ENCODE measurements at places on chromosomes 5 and 9.

DNA sequence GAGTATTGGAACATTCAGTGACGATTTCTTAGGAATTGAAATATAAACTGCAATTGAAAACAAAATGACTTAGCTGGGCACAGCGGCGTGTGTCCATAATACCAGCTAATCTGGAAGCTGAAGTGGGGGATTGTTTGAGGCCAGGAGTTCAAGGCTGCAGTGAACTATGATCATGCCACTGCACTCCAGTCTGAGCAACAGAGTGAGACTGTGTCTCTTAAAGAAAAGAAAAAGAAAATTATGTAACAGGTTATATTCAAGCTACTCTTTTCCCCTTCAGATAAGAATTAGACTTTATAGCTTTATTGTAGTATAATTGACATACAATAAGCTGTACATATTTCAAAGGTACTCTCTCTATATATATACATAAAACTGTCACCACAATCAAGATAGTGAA lies 6.4 kb downstream of the SLC26A2 start:
- DNase-seq: no peak

GRCh38 chr9:34994260-34994899 lies 4.8 kb downstream of the DNAJB5 start:
- peak; percentile 69 for DNase-seq

- no peak for DNase-seq
Observed at GRCh38 chr5:150298701-150299451, 3.8 kb downstream of the ARSI start.

GRCh38 chr5:179336871-179337795 lies 8.1 kb downstream of the ADAMTS2 start:
- no peak for DNase-seq

- DNase-seq: no peak
Observed at GRCh38 chr5:151556806-151557205, 34.3 kb downstream of the FAT2 start.

DNA sequence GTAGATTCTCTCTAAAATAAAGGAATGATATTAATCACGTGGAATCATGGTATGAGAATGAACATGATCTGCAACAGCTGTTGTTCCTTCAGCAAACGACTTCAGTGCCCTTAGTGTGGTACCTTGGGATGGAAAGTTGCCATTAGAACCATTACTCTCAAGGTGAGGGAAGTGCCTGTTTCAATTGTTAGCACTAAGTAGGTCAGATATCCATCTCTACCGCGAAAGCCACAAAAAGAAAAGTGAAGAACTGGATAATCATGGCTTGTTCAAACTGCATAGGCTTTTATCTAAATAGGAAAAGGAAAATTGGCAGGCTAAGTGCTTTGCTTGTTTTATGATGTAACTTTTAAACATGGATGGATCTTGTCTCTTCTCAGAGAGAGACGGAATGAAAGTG lies 380.7 kb downstream of the MRPS30 start:
- no peak for DNase-seq

DNA sequence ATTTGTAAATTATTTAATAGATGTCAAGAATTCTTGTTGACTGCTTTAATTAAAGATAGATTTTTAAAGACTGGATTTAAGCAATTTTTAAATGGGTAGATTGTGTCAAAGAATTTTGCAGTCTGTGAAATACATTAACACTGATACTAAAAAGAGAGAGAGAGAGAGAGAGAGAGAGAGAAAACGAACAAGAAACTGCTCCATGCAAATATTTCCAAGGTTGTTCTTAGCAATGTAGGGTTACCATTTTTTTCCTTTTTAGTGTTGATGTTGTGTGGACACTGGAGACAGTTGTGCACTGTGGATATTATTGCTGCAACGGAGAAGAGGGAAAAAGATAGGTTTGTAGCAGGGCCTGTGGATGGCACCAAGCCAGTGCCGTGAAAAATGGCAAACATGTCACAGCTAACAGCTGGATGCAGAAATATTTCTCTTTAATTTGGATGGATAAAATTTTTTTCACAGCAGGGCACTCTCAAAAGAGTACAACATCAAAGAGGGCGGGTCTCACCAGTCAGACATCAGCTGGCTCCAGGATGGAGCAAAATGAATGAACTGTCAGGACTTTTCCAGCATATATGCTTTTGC lies 58.2 kb downstream of the PRDM6 start:
- DNase-seq: no peak

- DNase-seq: peak; percentile 14
Observed at GRCh38 chr9:10265153-10265631, 347.6 kb downstream of the PTPRD start.

DNA sequence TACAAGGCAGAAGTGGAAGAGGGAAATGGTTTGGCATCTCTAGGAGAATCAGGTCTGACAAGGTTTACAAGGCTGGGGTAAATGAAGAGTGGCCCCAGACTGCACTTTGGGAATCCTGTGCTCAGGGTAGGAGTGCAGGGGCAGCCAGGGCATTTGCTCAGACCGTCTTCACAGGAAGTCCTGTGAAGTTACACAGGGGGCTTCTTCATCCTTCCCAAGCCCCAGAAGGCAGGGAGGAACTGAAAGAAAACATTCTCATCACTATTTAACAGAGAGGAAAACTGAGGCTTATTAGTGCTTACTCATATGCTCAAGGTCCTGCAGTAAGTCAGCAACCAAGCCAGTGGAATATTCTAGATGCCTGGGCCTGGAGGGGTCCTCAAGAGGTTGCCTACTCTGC lies 80.7 kb downstream of the NRG2 start:
- no peak for DNase-seq

- peak; percentile 84 for DNase-seq
Observed at GRCh38 chr5:149581931-149582768, 852 bp downstream of the ARHGEF37 start.

DNA sequence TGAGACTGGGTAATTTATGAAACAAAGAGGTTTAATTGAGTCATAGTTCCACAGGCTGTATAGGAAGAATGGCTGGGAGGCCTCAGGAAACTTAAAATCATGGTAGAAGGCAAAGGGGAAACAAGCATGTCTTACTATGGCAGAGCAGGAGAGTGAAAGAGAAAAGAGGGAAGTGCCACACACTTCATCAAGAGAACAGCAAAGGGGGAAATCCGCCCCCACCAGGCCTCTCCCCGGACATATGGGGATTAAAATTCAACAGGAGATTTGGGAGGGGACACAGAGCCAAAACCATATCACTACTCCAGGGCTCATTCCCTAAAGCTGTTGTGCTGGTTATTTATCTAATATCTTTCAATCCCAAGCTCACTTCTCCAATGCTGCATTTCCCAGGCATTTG lies 50.2 kb upstream of the NR3C1 start:
- no peak for DNase-seq

- DNase-seq: no peak
Observed at GRCh38 chr9:17799369-17799768, 220.5 kb downstream of the SH3GL2 start.

DNA sequence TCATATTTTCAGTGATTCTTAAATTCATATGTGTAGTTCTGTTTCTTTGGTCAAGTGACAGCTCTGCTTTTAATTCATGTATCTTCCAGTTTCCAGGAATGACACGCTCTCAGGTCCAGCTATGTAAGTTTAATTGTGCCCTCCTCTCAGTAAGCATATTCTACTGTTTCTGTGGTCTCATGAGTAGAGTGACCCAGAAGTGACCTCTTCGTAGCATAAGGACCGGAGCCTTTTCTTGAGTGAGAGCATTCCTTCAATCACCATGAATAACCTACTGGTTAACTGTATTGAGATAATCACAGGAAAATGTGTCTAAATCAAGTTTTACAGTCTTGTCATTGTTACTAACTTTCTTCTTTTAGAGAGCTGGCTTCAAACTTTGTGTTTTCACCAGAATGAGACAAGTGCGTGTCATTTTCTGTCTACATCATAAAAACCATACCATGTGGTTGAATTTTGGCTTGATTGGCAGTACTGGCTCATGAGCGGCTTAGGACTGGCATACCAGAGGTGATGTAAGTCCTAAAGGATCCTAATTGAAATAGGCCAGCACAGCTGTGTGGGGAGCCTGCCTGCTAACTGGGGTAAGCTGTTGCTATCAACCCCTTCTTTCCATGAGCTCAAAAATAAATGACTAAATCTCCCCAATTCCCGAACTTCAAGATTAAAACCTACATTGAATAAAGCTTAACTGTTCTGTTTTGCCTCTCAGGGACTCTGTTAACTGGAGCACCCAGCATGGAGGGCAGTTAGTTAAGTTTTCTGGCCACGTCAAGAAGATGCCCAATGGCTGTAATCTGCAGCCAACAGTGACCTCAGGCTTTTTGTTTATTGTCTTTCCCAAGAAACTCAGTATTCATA lies 4.8 kb downstream of the ADAMTSL1 start:
- no peak for DNase-seq

DNA sequence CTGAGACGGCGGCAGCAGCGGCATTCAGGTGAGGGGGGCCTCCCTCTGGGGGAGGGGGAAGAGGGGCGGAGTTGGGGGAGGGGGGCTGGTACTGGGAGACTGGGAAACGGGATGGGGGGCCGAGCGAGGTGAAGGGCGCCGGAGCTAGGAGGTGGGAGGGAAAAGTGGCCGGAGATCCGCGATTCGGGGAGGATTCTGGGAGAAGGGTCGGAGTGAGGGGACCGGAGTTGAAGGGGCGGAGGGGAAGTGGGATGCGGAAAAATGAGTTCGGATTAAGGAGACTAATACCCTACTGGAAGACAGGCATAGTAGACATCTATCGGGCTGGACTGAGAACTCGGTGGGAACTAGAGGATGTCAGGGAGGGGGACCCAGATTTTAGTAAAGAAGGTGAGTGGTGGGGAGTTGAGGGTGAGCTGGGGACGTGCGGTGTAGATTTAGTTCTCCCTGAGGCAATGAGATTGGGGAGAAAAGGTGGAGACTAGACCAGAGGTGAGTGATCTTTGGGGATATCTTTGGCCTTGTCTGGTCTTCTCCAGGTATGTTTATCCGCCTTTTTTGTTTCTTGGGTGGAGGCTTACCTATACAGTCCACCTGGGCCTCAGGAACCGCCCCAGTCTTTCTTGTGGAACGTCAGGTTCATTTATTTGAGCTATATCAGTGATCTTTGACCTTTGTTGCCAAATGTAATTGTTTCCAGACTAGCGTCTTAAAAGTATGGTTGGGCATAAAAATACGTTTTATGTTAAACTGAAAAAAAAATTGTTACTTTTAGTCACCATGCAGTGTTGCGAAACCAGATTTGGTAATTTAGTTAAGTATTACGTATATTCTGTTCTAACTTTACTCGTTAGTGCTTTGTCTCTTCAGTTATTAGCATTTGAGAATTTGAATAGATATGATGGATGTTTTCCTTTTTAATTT lies 632 bp downstream of the UBAP1 start:
- peak; percentile 20 for DNase-seq

GRCh38 chr9:75063556-75064305 lies 24.2 kb downstream of the NMRK1 start:
- no peak for DNase-seq

DNA sequence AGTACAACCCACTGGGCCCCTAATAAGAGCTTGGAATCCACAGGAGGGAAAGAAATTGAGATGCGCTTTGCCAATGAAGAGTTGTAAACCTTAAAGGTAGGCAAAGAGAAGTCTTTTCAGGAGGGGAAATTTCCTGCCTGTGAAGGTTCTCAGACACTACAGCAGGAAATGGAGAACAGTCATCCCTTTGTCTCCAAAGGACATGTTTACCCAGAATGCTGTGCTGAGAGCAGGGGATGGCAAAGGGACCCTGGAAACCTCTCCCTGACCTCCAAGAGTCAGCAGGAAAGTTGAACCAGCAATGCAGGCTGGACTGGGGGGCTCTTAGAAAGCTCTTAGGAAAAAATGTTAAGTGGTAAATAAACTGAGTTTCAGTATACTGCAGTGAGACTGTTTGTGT lies 103.2 kb downstream of the AK8 start:
- DNase-seq: no peak

DNA sequence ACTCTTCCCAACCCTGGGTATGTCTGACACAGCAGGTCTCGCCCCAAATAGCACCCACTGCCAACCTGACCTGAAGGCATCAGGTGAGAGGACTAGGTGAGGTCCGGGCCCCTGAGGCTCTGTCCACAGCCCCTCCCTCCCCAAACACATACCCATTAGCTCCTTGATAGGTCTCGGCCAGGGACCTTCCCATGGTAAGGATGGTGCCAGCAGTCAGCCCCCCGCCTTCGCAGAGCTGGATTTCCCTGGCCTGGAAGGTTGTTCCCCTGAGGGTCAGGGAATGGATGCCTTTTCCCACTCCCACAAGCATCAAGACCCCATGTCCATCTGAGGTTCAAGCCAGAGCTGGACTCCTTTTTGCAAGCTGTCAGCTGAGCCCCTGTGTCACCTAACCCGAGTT lies 2.7 kb downstream of the ENHO start:
- DNase-seq: no peak

DNA sequence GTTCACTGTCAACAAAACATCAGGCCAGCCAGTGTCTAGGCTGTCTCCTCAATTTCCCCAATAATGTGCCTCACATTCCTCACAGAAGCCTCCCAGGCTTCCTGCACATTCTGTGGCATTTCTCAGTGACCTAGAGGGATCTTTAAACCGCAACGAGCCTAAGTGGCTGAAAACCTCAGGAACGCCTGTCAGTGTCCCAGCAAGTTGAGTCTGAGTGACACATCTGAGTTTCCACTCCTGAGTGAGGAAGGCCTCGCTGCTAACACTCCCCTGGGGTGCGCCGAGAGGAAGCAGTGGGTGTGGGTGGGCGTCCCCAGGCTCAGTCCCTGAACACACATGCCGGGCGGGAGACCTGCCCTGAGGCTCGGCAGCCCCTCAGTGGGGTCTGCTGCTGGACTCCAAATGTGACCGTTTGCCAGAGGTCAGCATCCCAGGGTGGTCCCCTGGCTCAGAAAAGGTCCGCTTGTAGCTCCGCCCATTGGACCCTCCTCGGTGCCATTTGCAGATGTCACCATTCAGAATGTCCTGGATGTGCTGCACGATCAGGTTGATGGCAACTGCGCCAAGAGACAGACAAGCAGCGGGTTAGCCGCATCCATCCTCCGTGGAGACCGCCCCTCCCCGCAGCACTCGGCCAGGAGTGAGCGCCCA lies 6.3 kb downstream of the UCK1 start:
- no peak for DNase-seq

DNA sequence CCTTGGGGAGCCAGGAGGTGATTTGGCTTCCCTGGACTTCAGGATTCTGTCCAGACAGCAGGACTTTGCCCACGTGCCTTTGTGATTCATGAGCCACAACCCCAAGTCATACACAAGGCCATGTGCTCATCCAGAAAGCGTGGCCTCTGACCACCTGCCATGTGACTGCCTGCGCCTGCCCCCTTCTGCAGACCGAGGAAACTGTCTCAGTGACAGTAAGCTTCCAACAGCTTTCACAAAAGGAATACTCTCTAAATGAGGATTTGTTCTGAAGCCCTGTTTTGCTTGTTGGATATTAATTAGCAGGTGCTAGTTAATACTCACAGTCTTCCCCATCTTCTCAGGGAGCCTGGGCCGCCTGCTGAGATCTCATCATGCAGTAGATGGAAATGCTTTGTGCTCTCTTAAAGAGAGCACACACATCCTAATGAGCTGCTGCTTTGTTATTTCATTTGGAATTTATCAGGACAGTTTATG lies 36.9 kb upstream of the ANGPTL2 start:
- DNase-seq: peak; percentile 52

DNA sequence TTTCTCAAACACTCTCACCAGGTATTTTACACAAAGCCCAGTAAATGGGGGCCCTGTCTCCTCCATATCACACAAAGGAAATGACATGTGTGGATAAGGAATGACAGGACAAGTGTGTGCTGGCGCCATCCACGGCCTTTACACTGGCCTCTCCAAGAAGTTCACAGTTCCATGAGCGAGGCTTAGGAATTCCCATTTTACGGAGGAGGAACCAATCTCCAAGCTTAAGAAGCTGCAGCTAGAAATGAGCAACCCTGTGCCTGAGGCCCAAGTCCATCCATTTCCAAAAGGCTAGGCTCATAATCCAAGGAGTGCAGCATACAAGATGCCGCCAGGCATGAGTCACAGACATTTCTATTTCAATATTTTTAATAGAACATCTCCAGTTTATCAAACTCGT lies 203.4 kb downstream of the AUH start:
- no peak for DNase-seq

All from dermis blood vessel endothelial cell (primary cell).